ENCODE measurements at places on chromosomes 2 and 18.
A peak's percentile ranks its signal among the peaks of the same experiment; 100 is the strongest.

GRCh38 chr2:239918749-239919148, 106.4 kb downstream of the NDUFA10 start:
- no peak for DNase-seq

GRCh38 chr18:75350512-75350839, 77.0 kb downstream of the SMIM21 start:
- peak; percentile 65 for DNase-seq

GRCh38 chr2:216555274-216555673, 56.6 kb downstream of the RPL37A start:
- DNase-seq, result no peak

GRCh38 chr2:8193686-8194615, 487.9 kb upstream of the ID2 start:
- DNase-seq, result no peak

DNA sequence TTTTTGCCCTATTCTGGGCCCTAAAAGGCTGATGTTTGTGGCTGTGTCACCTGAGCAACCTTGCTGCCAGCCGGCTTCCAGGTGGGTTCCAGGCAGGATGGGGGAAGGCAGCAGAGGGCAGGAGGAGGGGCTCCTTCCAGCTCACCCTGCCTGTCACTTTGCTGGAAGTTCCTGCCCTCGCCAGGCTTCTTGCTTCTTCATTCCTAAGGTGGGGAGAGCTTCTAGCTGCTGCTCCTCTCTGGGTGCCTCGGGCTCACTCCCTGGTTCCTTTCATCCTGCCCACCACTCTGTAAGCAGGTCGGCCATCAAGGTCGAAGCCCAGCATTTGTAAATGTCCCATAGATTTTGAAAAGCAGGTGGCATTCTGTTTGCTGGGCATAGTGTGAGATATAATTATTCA, 249.4 kb upstream of the HS6ST1 start:
- DNase-seq, result no peak

DNA sequence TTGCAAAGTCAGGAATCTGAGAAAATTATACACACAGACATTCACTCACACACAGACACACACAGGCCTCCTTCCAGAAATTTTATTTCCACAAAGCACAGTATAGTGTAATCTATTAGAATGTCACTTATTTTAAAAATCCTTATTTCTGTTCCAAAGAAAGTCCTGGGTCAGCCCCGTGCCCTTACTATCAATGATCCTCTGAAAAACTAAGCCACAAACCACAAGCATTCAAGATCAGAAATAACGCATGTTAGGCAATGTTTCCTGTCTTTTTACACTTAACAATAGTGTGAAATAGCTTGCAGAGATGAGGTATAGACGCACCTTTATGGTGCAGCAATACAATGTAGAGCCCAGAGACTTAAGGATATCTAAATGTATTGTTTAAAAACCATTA, 25.8 kb downstream of the TBC1D8 start:
- peak; percentile 24 for DNase-seq

GRCh38 chr2:200733713-200734198, 78.0 kb upstream of the BZW1 start:
- no peak for DNase-seq

GRCh38 chr18:31998880-31999412, 19.7 kb upstream of the RNF125 start:
- DNase-seq, result no peak

GRCh38 chr2:187051350-187051749, 202.4 kb upstream of the ZSWIM2 start:
- DNase-seq, result no peak

DNA sequence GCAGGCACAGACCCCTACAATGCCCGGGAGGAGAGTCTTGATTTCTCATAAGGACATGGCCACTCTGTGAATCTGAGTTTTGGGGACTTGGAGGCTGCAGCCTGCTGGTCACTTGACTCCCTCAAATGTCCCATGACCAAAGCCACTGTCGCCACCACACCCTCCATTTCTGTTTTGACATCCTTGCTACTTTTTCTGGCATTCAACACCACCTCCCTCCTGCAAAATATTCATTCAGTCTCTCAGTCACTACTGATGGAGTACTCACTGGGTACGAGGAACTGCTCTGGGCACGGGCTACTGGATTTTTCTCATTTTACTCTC, 208.6 kb upstream of the HAAO start:
- no peak for DNase-seq

DNA sequence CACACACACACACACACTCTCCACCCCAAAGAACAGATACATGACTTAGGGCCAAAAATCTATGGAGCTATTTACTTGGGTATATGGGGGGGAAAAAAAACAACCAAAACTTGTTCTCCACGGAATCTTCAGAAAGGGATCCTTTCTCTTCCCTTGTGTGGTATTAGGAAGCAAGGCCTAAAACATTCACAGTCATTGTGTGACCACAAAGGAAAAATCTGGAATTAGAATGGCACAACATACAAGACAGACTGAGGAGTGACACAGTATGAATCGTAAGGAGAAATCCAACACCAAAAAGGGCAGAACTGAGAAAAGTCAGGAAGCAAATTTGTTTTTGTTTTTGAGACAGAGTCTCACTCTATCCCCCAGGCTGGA, 70.3 kb downstream of the ASXL2 start:
- DNase-seq, result peak; percentile 69

DNA sequence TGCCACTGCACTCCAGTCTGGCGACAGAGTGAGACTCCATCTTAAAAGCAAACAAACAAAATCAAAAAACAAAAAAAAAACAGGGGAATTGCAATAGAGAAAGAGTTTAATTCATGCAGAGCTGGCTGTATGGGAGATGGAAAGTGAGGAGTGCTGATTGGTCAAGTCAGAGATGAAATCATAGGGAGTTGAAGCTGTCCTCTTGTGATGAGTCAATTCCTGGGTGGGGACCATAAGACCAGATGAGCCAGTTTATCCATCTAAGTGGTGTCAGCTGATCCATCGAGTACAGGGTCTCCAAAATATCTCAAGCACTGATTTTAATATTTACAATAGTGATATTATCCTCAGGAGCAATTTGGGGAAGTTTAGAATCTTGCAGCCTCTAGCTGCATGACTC, 45.3 kb downstream of the FRZB start:
- no peak for DNase-seq

- DNase-seq, result peak; percentile 50
Observed at GRCh38 chr2:200307724-200308545, 1.4 kb downstream of the SPATS2L start.

GRCh38 chr2:68127358-68128242, 30.1 kb upstream of the PNO1 start:
- DNase-seq, result no peak

GRCh38 chr2:54457323-54458023, 1.3 kb downstream of the SPTBN1 start:
- DNase-seq, result no peak

DNA sequence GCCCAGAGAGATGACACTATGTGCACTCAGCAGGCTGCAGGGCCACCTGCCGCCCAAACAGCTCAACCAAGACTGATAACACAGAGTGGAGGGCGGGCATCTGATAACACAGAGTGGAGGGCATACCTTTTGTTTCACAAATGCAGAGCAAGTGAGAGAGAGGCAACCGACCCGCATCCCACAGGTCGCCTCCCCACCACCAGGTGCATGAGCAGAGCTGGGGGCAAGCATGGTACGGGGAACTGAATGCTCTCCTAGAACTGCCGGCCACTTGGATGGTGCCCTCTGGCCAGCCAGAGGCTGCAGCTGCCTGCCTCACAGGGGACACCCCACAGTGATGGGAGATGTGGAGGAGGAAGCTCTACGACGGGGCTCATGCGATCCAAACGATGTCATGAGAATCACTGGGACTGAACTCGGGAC, 49.5 kb downstream of the ANO7 start:
- DNase-seq, result no peak

DNA sequence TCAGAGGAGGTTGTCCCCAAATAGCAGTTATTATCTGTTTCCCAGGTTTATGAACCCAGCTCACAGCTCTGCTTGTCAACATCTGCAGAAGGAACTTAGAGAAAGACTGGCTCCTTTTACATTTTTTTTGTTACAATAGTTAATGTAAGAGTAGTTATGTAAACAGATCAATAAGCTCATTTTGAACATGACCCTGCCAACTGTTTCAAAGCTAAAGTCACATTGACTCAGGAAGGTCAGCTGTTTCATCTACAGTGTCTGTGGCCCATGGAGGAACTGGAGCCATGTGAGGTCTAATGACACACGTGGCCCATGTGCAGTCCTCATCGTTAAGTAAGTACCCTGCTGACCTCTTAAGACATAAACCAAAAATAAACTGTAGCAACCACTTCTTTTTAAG, 97.1 kb downstream of the SH3RF3 start:
- no peak for DNase-seq

GRCh38 chr2:224650815-224651439, 65.2 kb downstream of the CCDC195 start:
- peak; percentile 46 for DNase-seq

DNA sequence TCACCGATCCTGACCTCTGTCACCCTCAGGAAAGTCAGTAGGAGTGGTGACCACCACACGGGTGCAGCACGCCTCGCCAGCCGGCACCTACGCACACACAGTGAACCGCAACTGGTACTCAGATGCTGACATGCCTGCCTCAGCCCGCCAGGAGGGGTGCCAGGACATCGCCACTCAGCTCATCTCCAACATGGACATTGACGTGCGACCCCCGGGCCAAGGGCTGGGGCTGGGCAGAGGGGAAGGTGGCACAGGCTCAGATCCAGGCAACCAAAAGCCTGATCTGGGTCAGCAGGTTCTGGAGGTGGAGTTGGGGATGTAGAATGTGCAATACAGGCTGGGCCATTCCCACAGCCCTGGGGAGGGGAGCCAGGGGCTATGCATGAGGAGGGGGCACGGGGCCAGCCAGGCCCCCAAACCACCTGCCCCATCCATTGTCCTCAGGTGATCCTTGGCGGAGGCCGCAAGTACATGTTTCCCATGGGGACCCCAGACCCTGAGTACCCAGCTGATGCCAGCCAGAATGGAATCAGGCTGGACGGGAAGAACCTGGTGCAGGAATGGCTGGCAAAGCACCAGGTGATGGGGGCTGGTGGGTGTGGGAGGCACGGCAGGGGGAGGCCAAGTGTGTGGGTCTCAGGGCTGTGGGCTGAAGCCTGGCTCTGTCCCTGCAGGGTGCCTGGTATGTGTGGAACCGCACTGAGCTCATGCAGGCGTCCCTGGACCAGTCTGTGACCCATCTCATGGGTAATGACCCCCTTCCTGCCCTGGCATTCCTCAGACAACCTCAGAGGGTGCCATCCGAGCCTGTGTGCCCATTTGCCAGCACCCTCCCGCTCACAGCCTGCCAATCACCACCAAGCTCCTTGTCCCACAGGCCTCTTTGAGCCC, 1.4 kb downstream of the ALPI start:
- DNase-seq, result no peak

- DNase-seq, result no peak
Observed at GRCh38 chr2:186761814-186762213, 68.0 kb downstream of the FAM171B start.

DNA sequence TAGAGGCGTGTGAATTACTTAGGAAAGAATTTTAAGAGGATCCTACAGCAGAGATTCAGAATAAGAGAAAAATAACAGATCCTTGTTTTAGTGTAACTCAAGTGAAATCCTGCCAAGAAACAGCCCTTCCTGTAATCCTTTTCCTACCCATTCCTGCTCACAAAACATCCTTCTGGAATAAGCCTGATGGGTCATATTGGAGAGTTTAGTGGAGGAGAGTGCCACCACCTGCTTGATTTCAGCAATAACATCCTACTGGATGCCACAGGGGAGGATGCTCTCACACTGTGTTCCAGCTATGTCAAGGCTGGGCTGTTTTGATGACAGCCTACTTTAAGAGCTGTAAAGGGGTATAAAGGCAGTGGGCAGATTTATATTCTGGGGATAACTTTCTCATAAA, 54.8 kb upstream of the CCDC178 start:
- DNase-seq, result peak; percentile 54

- DNase-seq, result peak; percentile 81
Observed at GRCh38 chr2:25228848-25229278, 60.5 kb upstream of the POMC start.

GRCh38 chr2:172465417-172466334, 38.3 kb downstream of the ITGA6 start:
- peak; percentile 81 for DNase-seq

DNA sequence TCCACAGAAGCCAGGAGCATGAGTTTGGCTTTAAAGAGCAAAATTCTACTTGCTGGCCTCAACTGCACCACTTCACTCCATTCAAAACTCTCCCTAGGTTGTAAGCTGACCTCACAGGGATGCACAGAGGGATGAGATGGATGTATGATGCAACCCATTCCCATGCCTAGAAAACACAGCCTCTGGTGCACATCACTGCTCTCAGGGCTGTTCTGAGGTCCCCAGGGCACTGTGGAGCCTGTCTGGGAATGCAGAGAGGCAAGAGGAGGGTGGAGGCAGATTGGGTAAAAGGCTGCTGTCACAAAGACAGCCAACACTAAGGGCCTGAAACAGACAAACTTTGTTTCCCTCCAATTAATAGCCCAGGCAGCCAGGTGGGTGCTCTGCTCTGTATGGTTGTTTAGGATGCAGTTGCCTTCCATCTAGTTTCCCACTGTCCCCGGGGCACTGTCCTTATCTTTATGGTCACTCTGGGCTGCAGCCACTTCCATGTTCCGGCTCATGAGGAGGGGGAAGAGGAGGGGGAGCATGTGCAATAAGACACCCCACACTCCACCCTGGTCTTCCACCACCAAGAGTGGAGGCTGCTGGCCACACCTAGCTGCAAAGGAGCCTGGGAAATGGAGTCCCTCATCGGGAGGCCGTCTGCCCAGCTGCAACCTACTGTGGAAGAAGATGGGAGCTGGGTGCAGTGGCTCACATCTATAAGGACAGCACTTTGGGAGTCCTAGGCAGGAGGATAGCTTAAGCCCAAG, 7.0 kb downstream of the GPR45 start:
- peak; percentile 50 for DNase-seq

GRCh38 chr2:102736410-102737409, 25.1 kb upstream of the TMEM182 start:
- DNase-seq, result peak; percentile 54

- no peak for DNase-seq
Observed at GRCh38 chr2:133167990-133168389, 400.3 kb downstream of the NCKAP5 start.

GRCh38 chr2:226443112-226443511, 356.5 kb downstream of the IRS1 start:
- no peak for DNase-seq

- DNase-seq, result no peak
Observed at GRCh38 chr2:78568782-78569373, 456.6 kb upstream of the REG3G start.

DNA sequence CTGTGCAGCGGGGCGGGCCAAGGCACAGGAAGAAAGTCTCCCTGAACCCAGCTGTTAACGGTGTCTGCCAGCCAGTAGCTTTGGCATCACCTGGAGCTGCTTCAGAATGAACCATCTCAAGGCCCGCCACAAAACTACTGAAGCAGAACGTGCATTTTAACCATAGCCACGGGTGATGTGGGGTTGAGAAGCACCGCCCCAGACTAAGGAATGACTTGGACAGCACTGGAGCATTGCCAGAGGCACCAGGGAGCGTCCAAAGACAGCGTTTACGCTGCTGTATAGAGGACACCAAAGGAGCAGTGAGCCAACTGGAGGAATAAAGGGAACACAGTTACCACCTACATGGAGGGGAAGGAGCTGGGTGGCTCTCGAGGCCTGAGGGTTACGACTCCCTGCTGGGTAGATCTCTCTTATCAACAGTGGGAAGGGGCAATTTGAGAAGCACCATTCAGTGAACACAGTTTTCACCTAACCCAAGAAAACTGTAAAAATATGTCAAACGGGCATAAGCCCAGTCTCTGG, 28.4 kb upstream of the LONRF2 start:
- DNase-seq, result no peak

Data from fibroblast of skin of right quadriceps (primary cell).